ENCODE measurements at places on chromosomes 12 and 14.

DNA sequence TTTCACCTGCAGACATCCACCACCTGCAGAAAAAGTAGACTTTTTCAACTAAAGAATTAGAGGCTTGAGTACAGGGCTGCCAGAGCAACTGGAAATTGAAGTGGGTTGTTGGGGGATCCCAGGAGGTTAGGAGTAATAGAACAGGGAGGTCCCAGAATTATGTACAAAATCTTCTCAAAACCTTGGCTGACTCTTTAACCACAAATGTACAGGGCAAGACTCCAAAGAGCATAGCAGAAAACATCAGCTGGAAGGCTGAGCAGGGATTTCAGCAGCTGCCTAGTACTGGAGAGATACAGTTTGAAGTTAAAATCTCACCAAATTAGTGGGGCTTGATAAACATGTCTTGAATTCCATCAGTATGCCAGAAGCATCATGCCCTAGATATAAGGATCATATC is 191.6 kb downstream of the CRADD start:
- DNase-seq = no peak

DNA sequence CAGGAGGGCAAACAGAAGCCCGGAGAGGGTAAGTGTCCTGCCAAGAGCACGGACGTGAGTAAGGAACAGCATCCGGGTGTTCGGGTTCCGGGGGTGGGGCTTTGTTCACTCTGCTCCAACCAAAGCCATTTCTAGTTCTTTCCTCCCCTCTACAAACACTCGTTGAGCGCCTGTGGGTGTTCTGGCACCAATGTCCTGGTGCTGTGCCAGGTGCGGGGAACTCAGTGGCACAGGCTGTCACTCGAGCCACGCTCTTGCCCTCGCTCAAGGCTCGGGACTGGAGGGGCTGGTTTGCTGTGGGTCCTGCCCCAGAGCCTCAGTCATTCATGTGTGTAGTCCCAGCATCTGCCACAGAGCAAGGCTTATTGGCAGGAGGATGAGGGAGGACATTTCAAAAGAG is 157.5 kb downstream of the CALM1 start:
- DNase-seq = peak; percentile 74

DNA sequence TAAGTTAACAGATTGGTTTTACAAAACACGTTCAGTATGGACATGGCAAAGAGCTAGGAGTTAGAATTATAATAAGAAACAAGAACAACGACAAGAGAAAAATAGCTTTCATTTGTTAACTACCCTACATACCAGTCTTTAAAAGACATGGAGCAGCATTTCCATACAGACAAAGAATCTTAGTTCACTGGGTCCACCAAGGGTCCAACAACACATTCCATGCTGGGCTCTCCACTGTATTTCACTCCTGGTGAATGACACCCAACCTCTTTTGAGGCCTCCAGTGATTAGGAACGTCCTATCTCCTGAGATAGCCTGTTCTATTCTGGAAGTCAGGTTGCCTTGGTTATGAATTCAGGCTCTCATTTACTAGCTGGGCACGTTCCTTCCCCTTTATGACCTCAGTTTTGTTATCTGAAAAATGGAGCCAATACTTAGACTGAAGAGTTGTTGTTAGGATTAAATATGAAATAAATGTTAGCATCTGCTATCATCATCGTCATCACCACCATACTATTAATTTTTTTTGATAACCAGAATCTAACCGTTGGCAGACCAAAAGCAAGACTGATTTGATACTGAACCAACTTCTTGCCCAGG is 37.7 kb downstream of the C12orf75 start:
- DNase-seq = no peak

DNA sequence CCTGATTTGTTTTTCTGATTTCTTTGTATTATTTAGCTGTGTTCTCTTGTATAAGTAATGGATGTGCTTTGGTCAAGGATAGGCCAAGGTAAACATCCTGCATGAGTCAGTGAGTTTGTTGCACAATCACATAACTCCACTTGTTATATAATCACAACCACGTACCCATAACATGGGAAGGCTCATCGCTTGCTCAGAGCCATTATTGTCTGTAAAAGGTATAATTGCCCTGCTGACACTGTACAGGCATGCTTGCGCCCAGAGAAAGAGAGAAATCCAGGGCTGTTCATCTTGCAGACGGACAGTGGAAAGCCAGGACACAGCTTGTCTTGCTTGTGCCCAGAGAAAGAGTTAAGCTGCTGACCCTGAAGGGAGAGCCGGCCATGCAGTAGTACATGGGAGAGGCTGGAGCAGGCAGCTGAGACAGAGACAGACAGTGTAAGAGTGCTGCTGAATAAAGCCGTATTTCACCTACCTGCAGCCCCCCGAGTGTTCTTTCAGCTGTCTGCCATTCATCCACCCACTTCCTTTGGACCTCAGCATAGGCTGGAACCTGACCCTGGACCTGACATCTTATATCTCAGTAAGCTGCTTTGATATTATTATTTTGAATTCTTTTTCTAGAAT is 174.7 kb upstream of the DAAM1 start:
- no peak for DNase-seq

DNA sequence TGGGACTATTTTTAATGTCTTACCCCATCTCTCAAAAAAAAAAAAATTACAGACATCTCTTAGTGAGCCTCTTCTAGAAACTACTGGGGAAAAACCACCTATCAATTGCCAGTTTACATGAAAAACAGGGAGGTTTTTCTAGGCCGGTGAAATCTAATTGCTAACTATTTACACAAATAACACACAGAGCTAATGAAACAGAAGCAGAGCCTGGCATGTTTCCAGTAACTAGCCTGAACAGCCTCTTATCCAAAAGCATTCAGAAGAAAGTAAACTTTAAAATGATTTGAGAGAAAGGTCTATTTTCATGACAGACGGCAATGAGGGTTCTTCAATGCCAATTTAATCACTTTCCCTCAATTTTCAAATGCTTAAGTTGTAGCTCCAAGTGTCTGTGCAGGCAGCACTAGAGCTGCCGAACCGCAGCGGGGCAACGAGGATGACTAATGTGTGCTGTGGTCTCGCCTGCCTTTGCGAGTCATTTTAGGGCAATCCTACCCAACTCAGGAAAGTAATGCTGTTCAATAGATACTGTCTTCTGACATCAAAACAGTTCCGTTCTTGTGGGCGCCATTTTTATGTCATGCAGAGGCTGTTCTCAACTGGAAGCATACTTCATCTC is 84.6 kb downstream of the SETD3 start:
- peak; percentile 55 for DNase-seq

Measured in NCI-H2081 (cell line).